ENCODE measurements at places on chromosomes 11 and 22.

- no peak for DNase-seq
These were observed 3.7 kb upstream of the MIEF1 start for GRCh38 chr22:39498368-39498767.

GRCh38 chr11:100760744-100761143 lies 73.7 kb downstream of the ARHGAP42 start:
- DNase-seq, result no peak

GRCh38 chr11:23455321-23455891 lies 595.1 kb upstream of the CCDC179 start:
- DNase-seq, result no peak

- no peak for DNase-seq
These were observed 66.3 kb upstream of the NAV2 start for GRCh38 chr11:19646308-19646707.

DNA sequence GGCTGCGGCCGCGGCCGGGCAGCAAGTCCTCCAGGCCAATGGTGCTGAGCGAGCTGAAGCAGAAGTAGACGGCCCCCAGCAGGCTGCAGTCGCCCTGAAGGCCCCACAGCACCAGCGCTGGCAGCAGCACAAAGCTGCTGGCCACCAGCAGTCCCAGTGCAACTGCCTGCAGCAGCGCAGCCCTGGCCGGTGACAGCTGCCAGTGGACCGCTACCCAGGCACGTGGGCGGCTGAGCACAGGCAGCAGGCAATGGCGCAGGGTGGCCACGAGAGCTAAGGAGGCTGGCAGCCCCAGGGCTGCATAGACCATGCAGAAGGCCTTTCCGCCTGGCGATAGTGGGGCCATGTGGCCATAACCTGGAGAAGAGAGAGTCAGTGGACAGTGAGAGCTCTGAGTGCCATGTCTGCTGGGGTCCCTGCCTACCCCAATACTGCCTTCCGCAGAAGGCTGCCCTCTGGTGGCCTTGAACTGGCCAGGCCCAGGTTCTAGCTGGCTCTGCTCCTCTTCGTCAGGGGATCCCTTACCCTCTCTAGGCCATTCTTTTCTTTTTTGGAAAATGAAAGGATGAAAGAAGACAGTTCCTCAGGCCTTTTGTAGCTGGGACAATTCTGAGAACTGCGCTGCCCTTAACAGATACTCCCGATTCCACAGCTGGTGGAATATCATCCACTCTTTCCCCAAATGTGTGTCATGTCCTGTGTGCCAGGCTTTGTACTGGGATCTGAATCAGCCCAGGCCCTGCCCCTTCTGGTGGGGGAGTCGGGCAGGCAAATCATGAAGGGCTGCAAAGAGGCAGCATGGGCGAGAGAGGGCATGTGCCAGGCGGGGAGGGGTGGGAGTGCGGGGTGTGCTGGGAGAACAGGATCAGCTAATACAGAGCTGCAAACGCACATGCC lies 1.8 kb downstream of the KCNK7 start:
- DNase-seq, result peak; percentile 80

- no peak for DNase-seq
These were observed 4.5 kb upstream of the KCNE3 start for GRCh38 chr11:74471668-74472429.

DNA sequence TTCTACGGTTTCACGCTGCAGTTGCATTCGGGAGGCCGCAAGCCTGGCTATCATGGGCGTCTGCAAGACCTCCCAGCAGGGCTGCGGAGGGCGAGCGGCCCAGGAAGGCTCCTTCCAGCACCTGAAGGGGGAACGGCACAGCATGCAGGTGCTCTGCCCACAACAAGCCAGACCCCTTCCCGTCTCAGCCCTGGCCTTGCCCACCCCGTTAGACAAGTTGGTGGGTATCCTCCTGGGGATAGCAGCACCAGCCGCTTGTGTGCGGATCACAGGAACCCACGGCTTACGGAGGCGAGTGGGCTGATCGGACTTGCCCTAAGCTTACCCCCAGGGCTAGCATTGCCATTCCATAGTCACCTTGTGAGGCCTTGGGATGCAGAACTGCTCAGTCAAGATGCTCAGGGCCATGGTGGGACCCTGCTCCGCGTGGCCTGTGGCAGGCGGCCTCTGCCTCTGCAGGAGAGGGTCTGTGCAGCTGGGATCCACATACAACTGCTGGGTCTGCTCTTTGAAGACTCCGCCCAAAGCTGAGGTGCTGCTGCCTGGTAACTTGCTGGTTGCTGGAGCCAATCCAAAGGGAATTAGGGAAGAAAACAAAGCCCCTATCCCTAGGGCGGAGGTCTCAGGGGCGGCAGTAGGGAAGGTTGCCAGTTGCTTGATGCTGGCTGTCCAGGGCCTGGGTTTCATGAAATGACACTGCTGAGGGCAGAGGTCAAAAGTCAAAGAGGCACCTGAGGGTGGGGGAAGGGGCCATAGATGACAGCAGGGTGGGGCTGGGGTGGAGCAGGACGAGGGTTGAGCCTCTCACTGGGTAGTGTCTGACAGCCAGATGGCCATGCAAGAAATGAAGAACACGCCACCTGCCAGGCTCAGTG lies 1.4 kb upstream of the OSBPL5 start:
- DNase-seq, result no peak

DNA sequence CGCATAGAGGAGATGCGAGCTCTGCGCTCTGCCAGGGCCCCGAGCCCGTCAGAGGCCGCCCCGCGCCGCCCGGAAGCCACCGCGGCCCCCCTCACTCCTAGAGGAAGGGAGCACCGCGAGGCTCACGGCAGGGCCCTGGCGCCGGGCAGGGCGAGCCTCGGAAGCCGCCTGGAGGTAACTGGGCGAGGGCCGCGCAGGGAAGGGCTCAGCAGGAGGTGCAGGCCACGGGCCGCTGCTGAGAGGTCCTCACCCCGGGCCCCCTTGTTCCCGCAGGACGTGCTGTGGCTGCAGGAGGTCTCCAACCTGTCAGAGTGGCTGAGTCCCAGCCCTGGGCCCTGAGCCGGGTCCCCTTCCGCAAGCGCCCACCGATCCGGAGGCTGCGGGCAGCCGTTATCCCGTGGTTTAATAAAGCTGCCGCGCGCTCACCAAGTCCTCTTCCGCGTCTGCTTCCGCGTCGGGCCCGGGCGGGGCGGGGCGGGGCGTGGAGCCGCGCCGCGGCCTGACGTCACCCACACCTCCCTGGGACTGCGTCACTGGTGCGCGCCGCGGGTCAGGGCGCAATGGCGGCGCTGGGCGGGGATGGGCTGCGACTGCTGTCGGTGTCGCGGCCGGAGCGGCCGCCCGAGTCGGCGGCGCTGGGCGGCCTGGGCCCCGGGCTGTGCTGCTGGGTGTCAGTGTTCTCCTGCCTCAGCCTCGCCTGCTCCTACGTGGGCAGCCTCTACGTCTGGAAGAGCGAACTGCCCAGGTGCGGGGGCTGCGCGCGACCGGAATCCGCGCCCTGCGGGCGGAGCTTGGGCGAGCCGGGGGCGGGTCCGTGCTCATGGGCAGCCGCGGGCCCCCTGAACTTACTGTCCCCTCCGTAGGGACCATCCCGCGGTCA lies at the start of gene RCE1:
Gene RCE1, plus strand, starts transcription at position 546 of the 880 bp plus-strand sequence. Its CDS starts 15 bp downstream, at position 561.
- DNase-seq, result peak; percentile 98

- DNase-seq, result no peak
These were observed 16.5 kb upstream of the BMAL1 start for GRCh38 chr11:13260963-13261588.

GRCh38 chr11:28966951-28967350 lies 858.8 kb downstream of the METTL15 start:
- DNase-seq, result no peak

- peak; percentile 74 for DNase-seq
These were observed 24.0 kb downstream of the SLC43A1 start for GRCh38 chr11:57491371-57492061.

- no peak for DNase-seq
These were observed 2.8 kb downstream of the SIAE start for GRCh38 chr11:124670732-124671131.

DNA sequence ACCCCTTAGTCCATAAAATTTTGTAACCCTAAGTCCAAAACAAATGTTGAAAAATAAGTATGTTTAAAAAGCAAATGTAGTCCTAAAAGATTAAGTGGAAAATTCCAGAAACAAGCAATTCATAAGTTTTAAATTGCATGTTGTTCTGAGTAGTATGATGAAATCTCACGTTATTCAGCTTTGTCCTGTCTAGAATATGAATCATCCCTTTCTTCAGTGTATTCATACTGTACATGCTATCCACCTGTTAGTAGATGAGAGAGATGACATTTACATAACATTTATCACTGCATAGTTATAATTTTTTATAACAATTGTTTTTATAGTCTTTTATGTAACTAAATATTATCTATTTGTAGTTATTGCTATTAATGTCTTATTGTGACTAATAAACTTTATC lies 622.3 kb upstream of the CHORDC1 start:
- DNase-seq, result no peak

- no peak for DNase-seq
These were observed 45.4 kb upstream of the ATXN10 start for GRCh38 chr22:45626198-45626651.

GRCh38 chr11:32659672-32660071 lies 76.0 kb downstream of the EIF3M start:
- no peak for DNase-seq

DNA sequence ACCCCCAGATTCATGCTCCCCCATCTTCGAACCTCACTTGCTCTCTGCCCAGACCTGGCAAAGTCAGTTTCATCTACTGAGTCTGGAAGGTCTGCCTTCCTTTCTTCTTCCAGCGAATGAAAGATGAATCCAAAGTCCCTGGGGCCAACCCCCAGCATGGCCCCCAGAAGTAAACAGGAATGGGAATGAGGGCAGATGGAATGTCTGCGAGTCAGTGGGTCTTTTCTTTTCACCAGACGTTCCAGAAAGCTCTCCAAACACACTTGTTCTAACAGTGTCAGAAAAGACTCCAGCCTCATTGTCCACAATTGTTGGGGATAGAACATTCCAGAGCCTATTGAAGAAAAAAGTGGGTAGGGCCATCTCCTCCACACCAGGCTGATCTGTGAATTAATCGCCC lies 28.6 kb downstream of the RIBC2 start:
- DNase-seq, result no peak

DNA sequence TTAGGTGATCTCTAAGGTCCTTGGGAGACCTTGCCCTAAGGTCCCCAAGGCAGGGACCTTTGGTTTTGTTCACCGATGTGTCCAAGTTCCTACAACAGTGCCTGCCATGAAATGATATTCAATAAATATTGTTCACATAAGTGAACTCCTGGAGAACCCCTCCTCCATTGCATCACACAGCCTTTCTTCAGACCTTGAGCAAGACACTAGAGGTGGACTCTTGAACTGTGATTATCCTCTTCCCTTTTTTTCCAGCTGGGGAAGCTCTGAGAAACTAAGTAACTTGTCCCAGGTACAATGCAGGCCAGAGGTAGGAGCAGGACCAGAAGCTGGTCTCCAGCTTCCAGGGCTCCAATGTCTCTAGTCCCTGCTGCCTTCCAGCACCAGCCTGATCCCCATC lies 76.6 kb upstream of the LMO1 start:
- no peak for DNase-seq

DNA sequence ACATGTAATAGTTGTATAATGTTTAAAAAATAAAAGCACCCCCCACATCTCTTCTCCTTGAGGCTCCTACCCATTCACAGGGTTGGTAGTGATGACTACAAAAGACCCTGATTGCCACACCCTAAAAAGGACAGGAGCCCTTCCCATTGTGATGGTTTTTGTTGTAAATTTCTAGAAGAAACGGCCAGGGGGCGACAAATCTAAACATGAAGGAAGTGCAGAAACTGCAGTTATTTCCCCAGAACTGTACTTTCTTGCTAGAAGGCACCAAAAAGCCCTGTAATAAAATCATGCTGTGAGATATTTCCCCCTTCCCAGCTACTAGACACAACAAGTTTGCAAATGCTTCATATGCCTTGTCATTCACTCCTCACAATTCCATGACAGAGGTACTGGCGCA lies 10.8 kb downstream of the PRR5L start:
- DNase-seq, result peak; percentile 16

GRCh38 chr22:33803371-33804282 lies 116.6 kb downstream of the LARGE1 start:
- no peak for DNase-seq

All from GM13976 (cell line).